Glomerular endothelial cell (primary cell): ENCODE measurements at places on chromosomes 4 and X. TPM values are rescaled to one million over a fixed set of nuclear protein-coding genes. Genes with fewer than 3 reads are reported as not detected.

GPC3 gene
- not detected in 2 replicates for total RNA-seq

ENPEP gene
- 0.99 and 3.0 TPM in 2 replicates for total RNA-seq

GUCY1A1 gene
- 0.70 and 2.2 TPM in 2 replicates for total RNA-seq

LPAR4 gene
- 0.12 and 0.15 TPM in 2 replicates for total RNA-seq

GAGE13 gene
- not detected in 2 replicates for total RNA-seq

SASH3 gene
- total RNA-seq = not detected in 2 replicates
